ENCODE measurements at places on chromosomes 3 and 15.

- DNase-seq, result no peak
These were observed 251.3 kb upstream of the HES1 start for GRCh38 chr3:193884652-193885051.

DNA sequence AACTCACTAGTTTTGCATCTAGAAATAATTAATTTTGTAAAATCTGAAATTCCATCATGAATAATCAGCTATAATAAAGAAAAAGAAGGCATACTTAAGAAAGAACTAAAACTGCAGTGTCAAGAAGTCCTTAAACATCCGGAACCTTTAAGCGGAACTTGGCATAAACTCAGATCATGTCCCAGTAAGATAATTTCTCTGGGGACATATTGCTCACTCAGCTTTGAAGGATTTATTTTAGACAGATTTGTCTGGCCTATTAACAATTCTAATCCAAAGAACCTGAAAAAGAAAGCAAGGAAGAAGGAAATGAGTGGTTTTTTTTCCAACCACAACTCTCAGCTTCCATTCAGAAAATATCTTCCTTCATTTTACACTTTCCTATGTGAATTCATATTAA is 850.3 kb downstream of the ROBO1 start:
- no peak for DNase-seq

DNA sequence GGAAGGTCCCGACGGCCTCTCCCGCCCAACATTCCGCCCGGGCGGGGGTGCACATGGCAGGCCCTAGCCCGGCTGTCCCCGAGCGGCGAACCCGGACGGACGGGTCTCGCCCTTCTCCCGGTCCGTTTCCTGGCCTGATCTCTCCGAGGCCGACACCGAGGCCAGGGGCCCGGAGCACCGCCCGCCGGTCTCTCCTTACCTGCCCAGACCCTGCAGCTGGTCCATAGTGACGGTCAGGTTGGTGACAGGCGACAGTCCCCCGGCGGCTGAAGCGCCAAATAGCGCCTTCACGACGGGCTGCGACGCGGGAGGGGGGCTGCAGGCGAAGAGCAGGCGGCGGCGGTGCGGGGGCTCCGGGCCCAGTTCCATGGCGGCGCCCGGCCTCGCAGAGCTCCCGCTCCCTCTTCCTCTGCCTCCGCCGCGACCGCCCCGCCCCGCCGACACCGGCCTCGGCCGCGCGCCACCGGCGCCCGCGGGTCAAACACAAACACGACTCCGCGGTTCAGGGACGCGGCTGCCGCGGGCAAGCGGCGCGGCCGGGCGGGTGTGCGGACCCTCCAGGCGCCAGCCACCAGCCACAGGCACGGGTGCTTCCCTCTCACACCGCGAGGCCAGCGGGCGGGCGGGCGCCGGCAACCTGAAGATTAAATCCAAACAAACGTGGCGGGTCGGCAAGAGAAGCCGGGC is 495 bp downstream of the CDC25A start:
- no peak for DNase-seq

- no peak for DNase-seq
These were observed 285.6 kb downstream of the EPHA3 start for GRCh38 chr3:89392991-89393390.

- DNase-seq, result no peak
These were observed 201.2 kb downstream of the GOLGA6L6 start for GRCh38 chr15:20340331-20340811.

DNA sequence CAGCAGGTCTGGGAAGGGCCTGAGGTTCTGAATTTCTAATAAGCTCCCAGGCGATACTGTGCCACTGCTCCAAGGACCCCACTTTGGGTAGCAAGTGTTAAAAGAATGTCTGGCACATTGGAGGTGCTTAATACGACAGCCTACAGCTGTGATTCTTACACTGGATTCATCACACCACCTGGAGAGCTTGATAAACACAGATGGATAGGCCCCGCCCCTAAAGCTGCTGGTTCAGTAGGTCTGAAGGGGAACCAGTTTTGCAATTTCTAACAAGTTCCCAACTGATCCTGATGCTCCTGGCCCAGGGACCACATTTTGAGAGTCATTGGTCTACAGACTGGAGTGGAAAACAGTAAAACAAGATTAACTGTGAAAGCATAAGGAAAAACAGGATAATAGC is 124.8 kb upstream of the ST8SIA2 start:
- no peak for DNase-seq

GRCh38 chr3:143811602-143812001 is 36.7 kb downstream of the SLC9A9 start:
- peak; percentile 45 for DNase-seq

DNA sequence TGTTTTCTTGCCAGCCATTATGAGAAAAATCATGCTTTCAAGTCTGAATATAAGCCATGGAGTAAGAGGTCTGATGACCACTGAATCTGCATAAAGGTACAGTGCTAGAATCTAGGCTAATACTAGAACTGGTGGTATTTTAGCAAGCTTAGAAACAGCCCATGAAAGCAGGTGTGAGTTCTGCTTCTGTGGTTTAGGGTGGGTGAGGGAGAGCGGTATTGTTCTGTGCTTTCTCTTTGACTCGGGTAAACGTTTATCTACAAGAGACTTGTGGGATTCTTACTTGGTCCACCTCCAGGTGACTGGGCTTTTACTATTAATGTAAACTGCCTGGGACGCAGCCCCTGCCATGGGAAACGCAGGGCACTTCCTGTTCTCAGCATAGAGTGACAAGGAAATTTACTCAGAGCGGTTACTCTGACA is 55.2 kb downstream of the PGPEP1L start:
- DNase-seq, result no peak

DNA sequence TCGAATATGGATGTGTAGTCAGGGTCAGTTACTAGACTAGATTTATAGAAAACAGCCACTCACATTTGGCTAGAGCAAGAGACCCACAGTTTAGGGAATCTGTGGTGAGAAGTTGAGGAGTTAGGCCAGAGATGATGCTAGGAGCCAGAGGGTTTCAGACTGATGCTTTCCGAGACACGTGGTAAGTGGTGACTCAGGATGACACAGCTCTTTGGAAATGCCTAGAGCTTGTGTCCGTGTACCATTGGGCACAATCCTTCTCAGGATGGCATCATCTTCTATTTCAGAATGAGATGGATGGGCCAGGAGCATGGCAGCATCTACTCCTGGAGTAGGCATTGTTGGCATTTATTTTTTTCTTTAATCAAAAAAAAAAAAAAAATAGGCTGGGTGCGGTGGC is 28.5 kb downstream of the PTPRG start:
- no peak for DNase-seq

DNA sequence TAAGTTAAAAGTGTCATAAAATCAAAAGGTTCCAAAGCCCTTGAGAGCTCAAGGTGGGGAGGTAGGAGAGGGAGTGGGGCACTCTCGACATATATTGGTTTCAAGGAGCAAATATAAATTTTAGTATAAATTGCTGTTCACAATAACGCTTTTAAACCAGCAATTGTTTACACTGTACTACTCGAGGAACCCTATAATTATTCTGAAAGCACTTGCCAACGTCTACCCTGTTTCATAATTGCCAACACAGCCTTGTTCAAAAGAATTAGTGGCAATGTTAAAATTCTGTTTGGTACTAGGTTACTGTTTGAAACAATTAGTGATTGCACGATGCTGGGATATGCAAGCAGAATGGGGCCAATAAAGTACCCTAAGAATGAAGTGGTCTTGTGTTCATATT is 76.3 kb upstream of the ICE2 start:
- DNase-seq, result no peak

DNA sequence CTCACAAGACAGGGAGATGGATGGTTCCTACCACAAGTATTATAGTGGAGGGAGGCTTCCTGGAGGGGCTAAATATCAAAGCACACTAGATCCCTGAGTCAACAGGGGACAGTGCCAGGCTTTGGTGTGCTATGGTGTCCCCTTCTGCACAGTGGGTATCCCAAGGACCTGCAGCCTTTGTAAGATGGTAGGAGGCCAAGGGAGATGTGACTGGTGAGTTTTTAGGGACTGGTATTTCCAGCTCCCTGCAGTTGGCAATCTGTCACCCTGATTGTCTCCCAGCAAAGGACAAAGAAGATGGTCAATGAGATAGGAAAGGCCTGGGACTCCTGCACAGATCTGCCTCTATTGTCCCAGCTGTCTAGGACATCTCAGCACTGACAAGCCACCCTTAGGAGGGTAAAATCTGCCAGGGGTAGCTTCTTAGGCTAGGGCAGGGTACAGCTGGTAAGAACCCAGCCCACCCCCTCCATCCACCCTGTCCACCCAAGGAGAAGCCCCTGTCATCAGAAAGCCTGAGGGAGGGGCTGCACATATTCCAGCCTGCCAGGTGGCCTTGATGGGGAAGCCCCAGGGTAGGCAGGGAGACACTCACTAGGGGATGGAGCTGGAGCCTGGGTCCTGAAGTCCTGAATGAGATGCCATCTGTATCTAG is 631 bp downstream of the CYP1A1 start:
- peak; percentile 8 for DNase-seq

DNA sequence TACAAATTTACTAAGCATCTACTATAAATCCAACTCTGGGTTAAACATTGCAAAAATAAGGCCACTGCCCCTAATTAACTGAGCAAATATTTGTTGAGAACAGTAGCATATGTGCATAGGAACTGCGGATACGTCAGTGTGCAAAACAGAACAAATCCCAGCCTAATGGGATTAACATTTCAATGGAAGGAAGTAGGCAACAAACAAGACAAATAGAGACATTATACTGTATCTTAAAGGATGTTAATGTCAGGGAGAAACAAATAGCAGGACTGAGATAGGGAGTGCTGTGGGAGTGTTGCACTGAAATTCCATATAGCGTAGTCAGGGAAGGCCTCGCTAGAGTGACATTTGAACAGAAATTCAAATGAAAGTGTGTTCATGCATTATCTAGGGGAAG is 89.7 kb upstream of the KCNAB1 start:
- no peak for DNase-seq

- DNase-seq, result no peak
These were observed 22.1 kb upstream of the WDR49 start for GRCh38 chr3:167675848-167676247.

- DNase-seq, result no peak
These were observed 159.4 kb upstream of the GBE1 start for GRCh38 chr3:81920816-81921215.

GRCh38 chr3:158160958-158161357 is 51.1 kb downstream of the RSRC1 start:
- DNase-seq, result peak; percentile 22

GRCh38 chr3:65202395-65202794 is 514.6 kb upstream of the ADAMTS9 start:
- no peak for DNase-seq
